Memory B cell (primary cell): ENCODE measurements at places on chromosomes 2 and 18.

- no peak for DNase-seq
Observed at GRCh38 chr2:199216253-199216652, 241.5 kb downstream of the SATB2 start.

DNA sequence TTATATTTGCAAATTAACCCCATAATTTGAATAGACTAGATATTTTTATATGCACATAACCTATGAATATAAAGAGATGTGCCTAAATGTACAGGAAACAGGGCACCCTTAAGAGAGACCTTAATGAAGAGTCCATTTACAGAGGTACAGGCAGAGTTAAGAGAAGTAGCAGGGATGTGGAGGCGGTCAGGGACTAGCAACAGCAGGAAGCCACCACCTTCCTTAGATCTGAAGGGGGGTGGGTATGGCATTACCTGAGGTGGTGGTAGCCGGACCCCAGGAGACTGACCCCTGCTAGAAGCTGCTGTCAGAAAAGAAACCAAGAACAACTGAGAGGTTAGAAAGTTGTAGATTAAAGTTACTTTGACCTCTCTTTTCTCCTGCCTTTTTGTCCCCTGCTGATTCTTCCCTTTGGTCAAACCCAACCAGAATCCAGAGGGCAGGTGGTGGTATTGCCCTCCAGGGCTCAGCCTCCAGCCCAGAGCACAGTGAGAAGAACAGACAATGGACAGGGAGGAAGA lies 24.9 kb upstream of the ATG16L1 start:
- no peak for DNase-seq

- DNase-seq = no peak
Observed at GRCh38 chr18:41761333-41762018, 193.6 kb upstream of the PIK3C3 start.

DNA sequence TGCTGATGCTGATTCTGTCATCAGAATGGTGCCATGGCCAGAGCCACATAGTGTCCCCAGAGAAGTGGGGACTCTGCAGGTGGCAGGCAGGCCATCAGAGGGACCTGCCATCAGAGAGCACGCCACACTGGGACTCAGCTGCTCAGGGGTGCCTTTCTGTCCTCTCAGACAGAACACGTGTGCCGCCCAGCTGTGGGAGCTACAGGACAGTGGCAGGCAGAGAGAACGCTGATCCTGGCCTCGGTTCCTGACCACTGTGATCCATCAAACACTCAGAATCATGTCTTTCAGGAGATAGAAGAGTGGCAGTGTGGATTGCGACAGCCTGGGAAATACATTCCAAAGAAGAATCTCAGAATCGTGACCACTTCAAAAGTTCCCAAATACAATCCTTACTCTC lies 497.2 kb upstream of the SALL3 start:
- no peak for DNase-seq

- DNase-seq = no peak
Observed at GRCh38 chr2:173122936-173123335, 47.3 kb downstream of the MAP3K20 start.

DNA sequence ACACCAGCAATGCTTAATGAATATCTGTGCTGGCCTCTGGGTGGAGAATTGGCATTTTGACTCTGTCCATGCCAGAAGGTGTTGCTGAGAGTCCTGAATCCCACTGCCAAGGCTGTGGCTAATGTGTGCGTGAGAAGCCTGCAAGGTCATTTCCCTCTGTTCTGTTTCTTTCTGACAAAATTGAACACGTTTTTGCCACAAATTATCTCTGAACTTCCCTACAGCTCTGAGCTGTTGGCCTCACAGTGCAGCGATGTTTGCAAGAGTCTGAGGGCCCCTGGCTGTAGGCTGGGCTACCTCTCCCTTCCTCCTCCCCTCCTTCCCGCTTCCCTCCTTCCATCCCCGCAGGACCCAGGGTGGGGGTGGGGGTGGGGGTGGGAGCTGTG lies 154.1 kb upstream of the HS6ST1 start:
- no peak for DNase-seq

DNA sequence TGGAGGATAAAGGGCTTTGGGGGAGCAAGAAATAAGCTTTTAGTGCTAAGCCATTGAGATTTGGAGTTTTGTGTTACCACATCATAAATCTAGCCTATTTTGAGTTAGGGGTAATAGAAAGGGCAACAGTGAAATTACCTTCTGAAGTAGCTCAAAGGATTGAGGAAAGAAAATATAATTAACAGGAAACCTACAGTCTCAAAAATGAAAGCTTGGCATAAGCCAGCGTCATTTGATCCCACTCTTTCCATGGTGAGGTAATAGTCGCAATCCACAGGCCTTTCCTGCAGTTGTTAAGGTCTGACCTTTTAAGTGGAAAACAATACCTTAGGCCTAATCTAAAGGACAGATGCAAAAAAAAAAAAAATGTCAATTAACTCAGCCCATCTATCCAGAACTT lies 182.7 kb downstream of the UXS1 start:
- DNase-seq = no peak

GRCh38 chr18:33805592-33805991 lies 227.6 kb downstream of the ASXL3 start:
- DNase-seq = no peak

GRCh38 chr18:23694637-23695430 lies 5.6 kb downstream of the LAMA3 start:
- DNase-seq = no peak

DNA sequence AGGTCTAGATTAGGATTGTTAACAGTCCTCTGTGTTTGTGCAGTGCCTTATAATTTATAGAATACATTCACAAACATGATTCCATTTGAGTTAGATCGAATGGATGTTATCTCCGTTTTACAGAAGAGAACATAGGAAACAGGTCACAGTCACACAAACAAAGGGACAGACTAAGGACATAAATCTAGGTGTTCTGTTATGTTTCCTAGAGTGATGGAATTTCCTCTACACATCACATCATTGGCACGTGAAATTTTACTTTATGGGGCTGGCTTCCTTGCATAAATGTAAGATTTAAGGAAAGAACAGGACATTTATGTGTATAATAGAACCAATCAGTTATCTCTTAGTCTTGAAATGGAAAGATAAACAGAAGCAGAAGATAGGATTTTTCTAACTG lies 6.4 kb downstream of the TRIM54 start:
- DNase-seq = no peak

DNA sequence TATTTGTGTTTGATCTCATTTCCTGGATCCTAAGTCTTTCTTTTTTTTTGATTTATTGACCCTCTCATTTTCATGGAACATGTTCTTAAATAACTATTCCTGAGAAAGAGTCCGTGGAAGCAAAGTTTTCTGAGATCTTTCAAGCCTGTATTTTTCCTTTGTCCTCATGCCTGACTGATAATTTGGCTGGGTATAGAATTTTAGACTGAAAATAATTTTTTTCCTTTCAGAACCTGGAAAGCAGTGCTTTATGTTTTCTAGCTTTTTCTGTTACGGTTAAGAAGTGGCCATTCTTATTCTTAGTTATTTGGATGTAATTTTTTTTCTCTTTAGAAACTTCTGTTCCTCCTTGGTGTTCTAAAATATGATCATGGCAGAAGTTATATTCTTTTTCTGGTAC lies 82.5 kb downstream of the SEMA4F start:
- no peak for DNase-seq

DNA sequence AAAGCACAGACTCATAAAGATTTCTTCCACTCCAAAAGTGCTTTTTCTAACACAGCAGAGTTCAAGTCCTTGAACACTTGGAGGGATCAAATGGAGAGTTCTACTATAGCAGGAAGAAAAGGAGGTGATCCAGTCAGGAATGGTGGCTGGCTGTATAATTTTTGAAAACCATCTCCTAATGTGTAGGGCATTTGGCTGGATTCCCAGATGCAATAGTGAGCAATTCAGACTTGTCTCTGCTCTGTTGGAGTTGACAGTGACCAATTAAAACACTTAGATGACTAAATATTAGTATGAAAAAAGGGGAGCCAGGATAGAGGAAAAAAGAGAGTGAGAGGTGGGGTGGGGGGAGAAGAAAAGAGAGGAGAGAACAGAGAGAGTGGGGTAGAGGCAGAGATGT lies 5.3 kb upstream of the G6PC2 start:
- no peak for DNase-seq

DNA sequence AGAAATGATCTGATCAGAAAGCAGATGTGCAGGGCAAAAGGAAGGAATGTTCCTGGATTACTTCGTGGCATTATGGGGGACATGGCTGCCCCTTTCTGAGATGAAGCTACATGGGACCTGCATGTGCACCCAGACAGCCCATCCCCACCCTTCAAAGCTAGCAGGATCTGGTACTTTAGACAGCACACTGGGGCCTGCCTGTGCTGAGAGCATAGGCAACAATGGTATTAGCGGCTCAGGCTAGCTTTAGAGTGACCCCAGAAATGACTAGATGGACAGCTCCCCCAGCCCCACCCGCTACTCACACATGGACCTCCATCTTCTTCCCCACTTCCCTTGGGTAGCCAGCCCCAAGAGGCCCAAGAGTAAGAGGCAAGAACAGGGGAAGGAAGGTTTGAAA lies 61.5 kb upstream of the NFE2L2 start:
- no peak for DNase-seq

GRCh38 chr2:137321566-137321965 lies 556.2 kb downstream of the THSD7B start:
- no peak for DNase-seq

DNA sequence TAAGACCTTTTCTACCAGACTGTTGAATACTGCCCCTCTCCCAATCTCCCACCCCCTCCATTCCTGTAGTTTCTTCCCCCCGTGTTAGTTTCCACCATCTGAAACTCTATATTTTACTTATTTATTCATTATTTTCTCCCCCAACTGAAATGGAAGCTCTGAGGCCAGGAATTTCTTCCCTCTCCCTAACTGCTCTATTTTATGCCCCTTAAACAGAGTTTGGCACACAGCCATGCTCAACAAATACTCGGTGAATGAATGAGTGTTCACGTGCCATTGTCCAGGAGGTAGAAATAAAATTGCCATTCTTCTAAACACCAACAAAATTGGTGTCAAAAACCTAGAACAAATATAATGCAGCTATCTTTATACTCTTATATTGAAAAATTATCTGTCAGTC lies 5.6 kb downstream of the ITGB1BP1 start:
- DNase-seq = no peak
